ENCODE measurements at places on chromosomes 6 and 20.

- DNase-seq: no peak
Observed at GRCh38 chr6:28312939-28313338, 23.0 kb downstream of the ZSCAN31 start.

DNA sequence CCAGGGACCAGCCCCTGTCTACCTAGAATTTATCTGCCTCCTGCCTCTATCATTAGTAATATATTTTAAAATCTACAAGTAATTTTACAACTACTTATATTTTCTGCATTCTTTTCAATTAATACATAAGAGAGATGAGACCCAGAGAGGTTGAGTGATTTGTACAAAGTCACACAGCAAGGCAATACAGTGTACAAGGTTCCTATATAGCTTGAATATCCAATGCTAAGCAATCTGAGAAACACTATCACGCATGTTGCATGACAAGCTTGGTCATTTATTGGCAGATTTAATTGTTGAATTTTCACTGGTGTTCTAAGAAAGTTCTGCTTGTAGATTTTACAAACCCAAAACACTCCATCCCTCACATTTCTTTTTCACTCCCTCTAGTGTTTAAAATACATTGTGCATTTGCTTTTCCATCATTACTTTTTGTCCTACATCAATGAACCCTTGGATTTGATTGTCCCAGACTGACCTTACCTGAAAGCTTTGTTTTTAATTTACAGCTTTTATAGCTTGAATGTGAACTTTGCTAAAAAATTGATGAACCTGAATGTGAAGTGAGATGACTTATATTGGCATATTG lies 520.9 kb upstream of the CITED2 start:
- DNase-seq: no peak

DNA sequence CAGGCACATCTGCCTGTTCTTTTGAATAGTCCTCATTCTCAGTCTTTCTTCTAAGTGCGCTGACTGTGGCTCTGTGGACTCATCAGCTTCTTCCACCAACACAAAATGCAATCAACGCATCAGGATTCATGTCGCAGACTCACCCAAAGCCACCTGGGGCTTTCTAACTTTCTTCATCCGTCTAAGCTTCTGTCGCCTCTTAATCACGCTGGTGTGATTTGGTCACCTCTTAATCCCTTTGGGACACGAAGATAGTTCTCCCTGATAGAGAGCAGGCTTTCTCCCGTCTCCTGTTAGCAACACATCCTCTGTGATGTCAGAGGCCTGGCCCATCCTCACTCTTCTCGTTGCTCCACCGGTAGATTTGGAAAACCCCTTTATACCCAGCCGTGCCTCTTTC lies 78.0 kb upstream of the FOXQ1 start:
- DNase-seq: no peak

GRCh38 chr6:44771647-44772415 lies 384.3 kb downstream of the CDC5L start:
- DNase-seq: no peak

DNA sequence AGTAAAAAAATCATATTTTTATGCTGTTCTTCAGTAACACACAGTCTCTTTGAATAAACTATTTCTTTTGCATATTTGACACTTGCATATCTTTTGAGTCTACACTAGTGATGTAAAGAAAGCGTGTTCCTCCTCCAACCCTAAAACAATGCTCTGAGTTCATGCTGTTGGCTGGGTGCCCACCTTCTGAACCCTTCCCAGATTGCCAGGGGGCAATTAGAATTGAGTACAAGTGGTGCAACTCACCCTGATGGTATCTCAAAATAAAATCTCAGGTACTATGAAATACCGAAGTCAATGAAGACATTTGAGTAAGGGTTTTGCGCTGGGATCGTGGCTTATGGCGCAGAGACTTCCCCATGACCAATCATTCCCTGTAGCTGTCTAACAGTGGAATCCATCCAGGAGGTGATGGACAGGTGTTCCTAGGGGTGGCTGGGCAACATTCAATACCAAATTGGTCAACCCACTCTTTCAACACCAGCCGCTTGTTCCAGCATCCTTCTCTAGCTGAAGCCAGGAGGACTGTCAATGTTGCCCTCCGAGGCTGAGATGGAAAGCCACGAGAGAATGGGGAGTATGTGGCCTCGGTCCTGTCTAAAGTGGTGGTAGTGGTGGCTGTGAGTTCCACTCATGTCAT lies 94.4 kb upstream of the ZNFX1 start:
- DNase-seq: no peak

- no peak for DNase-seq
Observed at GRCh38 chr6:3848380-3848779, 793 bp upstream of the FAM50B start.

DNA sequence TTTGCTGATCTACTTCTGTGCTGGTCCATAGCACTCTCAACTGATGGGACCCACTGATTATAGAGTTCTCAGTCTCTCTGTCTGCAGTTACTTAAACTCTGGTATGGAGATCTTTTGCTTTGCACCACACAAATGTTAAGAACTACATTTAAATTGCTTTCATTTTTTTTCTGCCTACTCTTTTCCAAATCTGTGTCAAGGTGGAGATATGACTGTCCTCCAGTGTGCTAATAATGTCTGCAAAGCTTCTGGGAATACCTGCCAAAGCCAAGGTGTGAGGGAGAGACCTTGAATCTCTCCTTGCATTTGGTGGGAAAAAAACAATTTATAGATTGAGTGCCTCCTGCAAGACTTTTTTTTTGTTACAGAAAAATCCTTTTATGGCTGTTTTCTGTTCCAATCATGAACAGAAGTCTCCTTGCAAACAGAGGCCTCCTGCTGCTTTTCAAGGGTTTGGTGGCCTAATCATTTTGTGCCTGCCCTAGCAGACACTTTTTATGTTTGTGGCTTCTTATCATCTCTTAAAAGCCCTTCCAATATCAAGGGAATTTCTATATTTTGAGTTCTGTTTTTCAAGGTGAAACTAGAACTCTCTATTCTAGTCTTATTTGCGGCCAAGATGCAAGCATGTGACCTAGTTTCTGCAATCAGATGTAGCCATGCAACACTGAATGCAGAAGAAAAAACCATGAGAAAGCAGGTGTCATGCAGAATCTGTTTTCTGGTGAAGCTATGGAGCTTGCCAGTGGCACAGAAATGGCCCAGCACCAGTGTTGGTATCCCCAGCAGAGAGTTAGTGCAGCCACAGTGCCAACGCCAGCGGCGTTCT lies 23.2 kb upstream of the AKIRIN2 start:
- no peak for DNase-seq

- DNase-seq: no peak
Observed at GRCh38 chr6:125839471-125839870, 48.7 kb downstream of the NCOA7 start.

DNA sequence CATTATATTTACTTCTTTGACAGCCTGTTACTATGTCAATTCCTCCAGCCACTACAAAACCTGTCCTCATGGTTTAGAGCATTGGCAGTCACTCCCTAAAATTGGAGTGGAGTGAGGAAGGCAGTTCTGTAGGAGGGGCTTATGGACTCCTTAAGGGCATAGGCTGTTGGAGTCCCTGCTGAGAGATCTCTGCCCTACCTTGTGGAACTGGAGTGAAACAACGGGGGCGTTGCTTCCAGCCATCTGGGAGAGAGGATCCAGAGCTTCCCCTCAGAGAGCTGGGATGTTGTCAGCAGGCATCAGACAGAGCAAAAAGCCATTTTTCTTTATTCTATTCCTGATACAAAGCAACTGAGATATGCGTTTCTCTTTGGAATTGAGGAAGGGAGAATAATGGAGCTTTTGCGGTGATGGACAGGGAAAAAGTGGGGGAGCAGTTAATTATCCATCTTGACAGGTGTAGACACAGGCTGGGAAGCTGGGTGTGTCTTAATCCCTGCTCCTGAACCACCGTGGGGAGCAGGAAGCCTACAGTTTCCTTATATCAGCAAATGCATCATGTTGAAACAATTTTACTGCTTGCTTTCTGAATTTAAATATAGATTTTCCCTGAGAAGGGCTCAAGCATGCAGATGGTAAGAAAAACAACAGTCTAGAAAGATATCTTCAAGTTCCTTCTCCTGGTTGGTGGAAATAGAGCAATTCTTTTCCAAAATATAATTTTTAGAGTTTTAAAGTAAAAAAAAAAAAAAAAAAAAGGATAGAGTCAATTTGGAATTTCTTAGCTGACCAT lies 402.5 kb downstream of the PLCB1 start:
- DNase-seq: no peak

GRCh38 chr6:83511901-83512681 lies at the start of gene PRSS35:
Gene PRSS35, plus strand, starts transcription at chr6:83512534. Its CDS starts 10,908 bp downstream, at chr6:83523442.
- no peak for DNase-seq

DNA sequence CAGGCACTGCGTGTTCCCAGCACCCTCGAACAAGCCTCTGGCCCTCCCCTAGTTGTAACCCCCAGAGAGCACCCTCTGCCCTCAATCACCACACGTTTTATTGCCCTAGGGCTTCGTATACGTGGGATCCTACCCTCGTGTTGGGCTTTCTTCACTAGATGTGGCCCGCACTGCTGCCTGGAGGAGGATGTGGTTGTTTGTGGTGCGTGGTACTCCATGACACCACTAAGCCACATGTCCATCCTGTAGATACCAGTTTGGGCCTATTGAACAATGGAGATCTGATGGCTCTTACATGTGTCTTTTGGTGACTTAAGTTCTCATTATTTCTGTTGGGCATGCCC lies 17.0 kb downstream of the SLC2A4RG start:
- no peak for DNase-seq

DNA sequence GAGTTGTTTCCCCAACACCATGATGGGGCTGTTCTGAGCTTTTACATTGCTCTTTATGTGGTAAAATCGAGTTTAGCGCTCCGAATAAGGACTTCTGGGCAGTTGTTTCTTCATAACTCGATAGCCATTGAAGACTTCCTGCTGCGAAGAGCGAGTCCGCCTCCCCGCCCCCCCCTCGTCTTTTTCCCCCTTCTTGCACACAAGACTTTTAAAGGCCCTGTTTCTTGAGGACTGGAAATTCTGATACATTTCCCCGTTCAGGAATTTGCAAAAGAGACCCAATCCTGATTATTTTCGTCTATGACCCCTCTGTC lies 1.5 kb upstream of the CITED2 start:
- DNase-seq: no peak

DNA sequence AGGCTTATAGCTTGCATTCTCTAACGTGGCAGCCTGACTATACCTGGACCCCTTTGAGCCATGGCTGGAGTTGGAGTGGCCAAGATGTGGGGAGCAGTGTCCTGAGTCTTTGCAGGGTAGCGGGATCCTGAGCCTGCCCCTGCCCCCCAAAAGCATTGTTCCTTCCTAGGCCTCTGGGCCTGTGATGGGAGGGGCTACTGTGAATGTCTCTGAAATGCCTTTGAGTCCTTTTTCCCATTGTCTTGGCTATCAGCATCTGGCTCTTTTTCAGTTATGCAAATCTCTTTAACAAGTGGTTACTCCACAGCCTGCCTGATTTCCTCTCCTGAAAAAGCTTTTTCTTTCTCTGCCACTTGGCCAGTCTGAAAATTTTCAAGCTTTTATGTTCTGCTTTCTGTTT lies 17.0 kb upstream of the PRL start:
- no peak for DNase-seq

DNA sequence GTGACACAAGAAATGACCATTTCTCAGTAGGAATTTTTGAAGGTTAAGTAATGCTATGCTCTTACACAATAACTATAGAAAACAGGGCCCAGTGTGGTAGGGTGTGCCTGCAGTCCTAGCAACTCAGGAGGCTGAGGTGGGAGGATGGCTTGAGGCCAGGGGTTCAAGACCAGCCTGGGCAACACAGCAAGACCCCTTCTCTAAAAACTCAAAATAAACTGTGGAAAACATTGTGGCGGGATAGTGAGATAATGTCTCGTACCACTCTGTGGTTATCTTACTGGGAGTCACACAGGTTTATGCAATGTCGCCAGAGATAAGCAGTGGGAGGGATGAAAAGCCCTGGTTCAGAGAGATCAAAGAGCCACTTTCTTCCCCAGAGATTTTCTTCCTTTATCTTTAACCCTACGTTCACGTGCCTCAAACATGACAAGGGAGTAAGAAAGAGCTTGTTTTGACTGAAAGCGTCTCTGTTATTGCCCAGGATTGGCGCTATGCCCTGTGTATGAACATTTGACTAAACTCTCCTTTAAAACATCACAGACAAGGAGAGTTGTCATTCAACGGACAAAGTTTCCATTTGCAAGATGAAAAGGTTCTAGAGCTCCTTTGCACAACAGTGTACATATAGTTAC lies 13.9 kb downstream of the GCM1 start:
- DNase-seq: no peak

DNA sequence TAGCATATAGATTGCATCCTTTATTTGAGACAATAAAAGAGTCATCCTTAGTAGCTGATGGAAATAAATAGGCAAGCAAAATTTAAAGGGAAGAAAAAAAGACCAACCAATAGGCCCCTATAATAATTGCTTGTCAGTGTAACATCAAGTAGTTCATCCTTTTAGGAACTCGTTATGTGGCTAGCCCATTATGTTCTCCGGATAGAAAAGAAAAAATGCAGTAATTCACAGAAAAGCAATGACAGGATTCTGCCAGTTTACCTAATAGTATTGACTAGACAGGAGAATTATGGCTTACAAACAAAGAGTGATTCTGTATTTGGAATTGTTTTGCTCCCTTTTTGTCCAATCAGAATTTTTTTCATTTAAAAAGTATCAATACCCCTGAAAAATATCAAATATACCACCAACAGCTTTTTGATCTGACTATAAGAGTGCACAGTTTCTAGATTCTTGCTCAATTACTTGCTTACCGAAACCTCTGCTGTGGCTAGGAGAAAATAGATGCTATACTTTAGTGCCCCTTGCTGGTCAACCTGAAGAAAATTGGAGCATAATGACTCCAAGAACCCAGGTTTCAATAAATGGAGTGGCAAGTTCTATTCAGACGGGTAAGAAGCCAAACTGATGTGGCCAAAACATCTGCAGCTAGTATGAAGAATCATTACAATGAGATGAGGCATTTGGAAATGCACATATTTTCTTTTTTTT lies 91.5 kb upstream of the SASH1 start:
- DNase-seq: no peak

DNA sequence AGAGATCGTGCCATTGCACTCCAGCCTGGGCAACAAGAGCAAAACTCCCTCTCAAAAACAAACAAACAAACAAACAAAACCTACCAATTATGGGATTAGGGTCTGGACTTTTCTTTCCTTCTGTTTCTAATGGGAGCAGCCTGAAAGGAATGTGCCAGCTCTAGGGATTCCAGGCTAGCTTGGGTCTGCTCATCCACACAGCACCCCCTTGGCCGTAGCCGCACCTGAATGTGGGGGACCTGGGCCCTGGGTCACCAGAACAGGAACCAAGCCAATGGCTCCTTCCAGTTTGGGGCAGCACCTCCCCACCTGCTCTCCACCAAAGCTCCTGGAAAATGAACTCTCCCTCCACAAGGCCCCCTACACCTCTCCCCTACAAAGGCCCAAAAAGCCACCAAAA lies 6.7 kb downstream of the CTSZ start:
- DNase-seq: no peak

- DNase-seq: no peak
Observed at GRCh38 chr6:79465381-79465780, 71.8 kb downstream of the LCA5 start.

GRCh38 chr6:157840776-157841175 lies 17.7 kb downstream of the SNX9 start:
- DNase-seq: no peak

All from stimulated activated CD8-positive, alpha-beta memory T cell treated with anti-CD3 and anti-CD28 coated beads, Interleukin-7, amount 100 ng/mL, for 1 hour (primary cell).